ENCODE measurements at places on chromosomes 4 and X.

GRCh38 chrX:31590581-31591114, 518.8 kb upstream of the FTHL17 start:
- no peak for DNase-seq

- DNase-seq: peak; percentile 76
Observed at GRCh38 chr4:14916554-14917297, 85.6 kb upstream of the CPEB2 start.

DNA sequence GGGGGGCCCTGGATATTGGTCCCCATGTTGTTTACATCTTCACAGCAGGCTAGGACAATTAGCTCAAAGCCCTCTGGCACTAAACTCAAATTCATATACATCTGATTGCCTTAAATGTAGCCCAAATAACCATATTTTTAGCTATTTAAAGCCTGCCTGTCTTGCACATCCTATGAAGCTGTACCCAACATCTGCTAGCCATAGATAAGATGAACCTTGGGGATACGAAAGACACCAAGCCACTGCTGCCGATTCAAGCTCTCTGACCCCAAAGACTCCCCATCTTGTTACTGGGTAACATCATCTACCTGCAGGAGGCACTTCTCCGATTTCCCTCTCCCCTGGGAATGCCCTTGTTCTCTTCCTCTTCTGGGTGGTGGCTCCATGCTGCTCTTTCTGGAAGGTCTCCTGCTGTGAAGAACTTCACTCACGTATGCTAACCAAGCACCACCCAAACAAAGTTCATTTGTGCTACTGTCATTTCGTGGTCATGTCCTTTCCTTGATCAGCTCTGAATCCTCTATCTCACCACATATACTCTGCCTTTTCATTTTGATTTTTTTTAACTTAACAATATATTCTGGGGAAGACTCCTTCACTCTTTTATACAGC, 107.7 kb upstream of the ATXN3L start:
- no peak for DNase-seq

DNA sequence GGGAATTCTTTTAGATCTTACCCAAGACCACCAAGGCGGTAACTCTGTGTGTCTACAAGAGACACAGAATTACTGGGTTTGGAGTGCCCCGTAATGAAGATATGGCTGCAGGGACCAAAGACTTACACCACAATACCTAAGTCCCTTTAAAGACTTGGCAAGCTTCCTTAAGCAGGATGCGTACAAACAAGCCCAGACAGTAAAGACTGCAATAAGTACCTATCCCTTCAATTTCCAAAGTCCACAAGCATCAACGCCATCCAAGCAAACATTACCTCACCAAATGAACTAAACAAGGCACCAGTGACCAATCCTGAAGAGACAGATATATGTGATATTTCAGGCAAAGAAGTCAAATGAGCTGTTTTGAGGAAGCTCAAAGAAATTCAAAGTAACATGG, 42.3 kb upstream of the RNF128 start:
- DNase-seq: no peak

GRCh38 chrX:133083899-133084298, 13.0 kb downstream of the USP26 start:
- no peak for DNase-seq

GRCh38 chrX:9626379-9626778, 139.3 kb downstream of the GPR143 start:
- DNase-seq: no peak

DNA sequence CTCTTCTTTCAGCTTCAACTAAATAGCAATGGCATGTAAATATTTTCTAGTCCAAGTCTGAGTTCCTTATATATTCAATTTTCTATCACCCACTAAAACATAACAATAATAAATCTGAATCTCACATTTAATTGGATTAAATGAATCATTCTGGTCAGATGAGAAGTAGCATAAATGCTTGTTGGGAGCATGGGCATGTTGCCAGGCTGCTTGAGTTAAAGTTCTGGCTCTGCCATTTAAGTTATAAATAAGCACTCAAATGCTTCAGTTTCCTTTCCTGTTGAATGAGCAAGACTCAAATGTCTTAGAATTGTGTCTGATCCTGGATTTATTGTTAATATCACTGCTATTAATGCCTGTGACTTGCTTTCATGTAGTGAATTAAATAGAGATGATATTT, 496.3 kb downstream of the STPG2 start:
- peak; percentile 25 for DNase-seq

- no peak for DNase-seq
Observed at GRCh38 chr4:16480011-16480410, 253.7 kb upstream of the TAPT1 start.

- no peak for DNase-seq
Observed at GRCh38 chrX:11416600-11416999, 123.4 kb downstream of the AMELX start.

GRCh38 chr4:188781655-188782054, 642.4 kb downstream of the TRIML1 start:
- DNase-seq: no peak

DNA sequence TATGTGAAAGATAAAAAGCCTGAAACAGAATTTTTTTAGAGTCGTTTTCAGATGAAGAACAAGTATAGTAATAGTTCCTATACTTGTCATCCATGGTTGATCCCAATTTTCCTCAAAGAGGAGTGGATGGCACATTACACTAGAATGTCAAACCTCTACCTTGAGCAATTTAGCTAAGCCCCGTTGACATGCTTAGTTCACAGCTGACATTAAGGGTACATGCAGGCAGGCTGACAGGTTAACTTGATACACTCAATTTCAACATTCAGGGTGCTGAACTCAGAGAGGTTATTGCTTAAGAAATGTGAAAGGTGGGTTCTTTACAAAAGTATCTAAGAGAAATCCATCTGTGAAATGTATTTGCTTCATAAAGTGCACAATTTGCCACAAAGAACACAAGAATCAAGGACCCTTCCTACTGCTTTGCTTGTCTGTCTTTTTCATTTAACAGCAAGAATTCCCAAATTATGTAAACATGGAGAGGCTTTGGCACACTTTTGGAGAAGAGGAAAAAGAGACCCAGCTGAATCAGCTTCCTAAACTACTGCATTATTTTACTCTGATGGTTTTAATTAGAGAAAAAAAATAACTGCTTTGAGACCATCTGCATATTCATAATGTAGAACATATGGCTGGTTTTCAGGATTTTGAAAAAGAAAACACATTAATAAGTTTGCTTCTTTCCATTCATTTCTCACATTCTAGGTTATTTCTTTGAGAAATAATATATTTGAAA, 122.5 kb upstream of the DDIT4L start:
- DNase-seq: no peak

DNA sequence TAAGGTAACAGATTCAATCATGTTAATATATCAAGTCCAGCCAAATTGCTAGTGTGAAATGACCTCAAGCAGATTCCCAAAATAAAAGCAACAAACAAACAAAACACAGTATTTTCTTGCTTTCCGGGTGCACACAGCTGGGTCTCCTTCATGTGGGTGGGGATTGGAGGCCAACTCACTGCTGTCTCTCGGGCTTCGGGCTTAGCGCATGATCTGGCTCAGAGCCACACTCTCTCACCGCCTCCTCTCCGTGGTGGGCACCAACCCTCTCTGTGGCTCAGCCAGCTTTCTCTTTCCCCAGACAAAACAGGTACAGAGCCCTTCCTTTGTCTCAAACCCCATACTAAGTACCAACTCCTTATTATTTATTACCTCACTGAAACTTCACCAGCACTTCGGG, 2.9 kb upstream of the REELD1 start:
- DNase-seq: no peak

DNA sequence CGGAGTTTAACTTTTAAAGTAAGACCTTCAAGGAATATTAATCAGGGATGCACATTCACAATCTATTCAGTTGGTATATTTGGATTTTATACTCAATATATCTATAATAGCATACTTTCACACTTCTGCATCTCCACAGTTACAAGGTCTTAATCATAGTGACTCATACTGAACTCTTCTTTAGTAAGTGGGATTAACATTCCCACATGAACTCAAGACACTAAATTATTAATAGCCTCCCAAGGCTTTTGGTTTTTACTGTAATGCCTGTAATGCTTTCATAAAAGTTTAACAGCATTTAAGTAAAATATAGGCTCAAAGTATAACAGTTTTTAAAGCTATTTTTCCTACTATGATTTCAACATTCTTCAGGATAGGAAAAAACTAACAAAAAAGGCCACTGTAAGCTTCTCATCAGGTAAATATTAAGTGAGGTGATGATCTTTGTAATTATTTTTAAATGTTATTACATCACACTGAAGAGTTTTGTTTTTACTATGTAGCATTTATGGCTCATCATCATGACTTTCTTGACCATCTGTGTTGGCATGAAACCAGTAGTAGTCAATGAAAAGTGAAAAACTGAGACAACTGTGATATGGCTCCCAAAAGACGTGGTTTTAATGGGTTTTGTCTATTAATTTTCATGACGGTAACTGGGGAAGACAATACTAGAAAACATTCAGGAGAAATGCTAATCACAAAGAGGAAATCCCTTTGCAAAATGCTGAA, 91.5 kb upstream of the GALNT7 start:
- DNase-seq: no peak

GRCh38 chrX:96389281-96390047, 295.2 kb upstream of the DIAPH2 start:
- no peak for DNase-seq

Data from kidney capillary endothelial cell (primary cell).